NCI-H2227 treated with DMSO at 0.1 percent for 48 hours (cell line): ENCODE measurements at places on chromosomes 11 and 22.

- no peak for DNase-seq
Measured at GRCh38 chr11:3736816-3737215, 60.5 kb downstream of the NUP98 start.

DNA sequence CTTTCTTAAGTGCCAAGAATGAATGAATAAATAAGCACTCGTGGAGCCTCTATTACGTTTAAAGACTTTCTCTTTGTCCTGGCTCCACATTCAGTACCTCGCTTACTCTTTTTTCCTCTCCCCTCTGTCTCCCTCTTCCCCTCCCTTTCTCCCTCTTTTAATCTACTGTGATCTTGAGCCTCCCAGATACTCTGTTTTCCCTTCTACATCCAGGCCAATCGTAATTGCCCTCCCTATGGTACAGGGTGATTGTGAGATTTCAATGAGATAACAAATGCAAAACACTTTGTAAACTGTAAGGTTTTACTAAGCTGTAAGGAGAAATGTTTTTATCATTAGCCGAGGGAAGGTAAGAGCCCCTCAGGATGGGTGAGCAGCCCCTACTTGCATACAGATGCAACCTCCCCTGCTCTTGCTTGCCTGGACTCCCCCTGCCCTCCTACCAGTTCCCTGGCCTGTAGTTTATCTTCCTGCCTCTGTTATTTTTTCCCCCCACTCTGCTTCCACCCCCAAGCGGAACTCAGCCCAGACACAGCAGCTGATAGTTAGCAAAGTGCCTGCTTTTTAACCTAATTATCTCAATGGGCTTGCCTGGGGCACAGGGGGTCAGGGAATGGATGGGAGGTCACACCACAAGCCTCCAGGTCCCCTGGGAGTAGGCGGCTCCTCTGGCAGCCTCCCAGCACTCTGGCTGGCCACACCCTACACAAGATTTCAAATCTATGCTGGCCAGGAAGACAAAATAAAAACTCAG, 76.9 kb upstream of the CADM1 start:
- DNase-seq, result peak; percentile 10

DNA sequence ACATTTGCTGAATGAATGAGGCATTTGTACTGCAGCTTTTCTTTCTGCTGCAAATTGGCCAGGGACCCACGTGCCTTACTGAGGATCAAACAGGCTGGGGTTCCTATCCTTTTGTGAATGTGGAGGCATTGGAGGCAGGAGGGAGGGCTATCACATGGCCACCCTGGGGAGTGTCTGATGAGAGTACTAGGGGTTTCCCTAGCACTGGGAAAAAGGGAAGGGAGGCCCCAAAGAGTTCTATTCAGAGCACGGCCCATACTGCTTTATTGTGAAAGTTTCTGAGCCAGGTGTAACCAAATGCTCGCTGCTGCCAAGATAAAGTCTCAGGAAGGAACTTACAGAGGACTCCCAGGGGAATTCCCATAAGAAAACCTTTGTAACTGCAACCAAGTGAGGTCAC, 78.4 kb upstream of the ANO1 start:
- DNase-seq, result no peak

GRCh38 chr11:110454609-110455008, 24.9 kb downstream of the FDX1 start:
- no peak for DNase-seq

GRCh38 chr11:121535129-121535796, 82.5 kb upstream of the SORL1-AS1 start:
- no peak for DNase-seq

GRCh38 chr11:111298413-111299100, at the start of gene POU2AF3:
POU2AF3 (plus strand) TSS chr11:111298546; CDS start chr11:111298582, 36 bp downstream.
- DNase-seq, result no peak

DNA sequence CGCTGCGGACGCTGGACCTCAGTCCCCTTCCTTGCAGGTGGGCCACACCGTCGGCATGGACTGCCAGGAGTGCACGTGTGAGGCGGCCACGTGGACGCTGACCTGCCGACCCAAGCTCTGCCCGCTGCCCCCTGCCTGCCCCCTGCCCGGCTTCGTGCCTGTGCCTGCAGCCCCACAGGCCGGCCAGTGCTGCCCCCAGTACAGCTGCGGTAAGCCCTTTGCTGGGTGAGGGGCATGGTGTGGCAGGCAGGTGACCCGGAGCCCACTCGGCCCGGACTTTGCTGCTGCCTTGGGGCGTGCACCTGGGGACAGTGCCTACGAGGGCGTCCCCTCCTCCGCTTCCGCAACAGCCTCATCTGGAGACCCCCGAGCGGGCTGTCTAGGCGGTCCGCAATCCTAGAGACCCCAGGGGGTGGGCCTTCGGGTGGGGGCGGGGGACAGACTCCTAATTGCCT, 25.4 kb upstream of the MUC5B start:
- DNase-seq, result no peak

- DNase-seq, result no peak
Measured at GRCh38 chr11:23509023-23509422, 648.7 kb upstream of the CCDC179 start.

GRCh38 chr22:47198801-47199251, 436.4 kb downstream of the TBC1D22A start:
- DNase-seq, result no peak

DNA sequence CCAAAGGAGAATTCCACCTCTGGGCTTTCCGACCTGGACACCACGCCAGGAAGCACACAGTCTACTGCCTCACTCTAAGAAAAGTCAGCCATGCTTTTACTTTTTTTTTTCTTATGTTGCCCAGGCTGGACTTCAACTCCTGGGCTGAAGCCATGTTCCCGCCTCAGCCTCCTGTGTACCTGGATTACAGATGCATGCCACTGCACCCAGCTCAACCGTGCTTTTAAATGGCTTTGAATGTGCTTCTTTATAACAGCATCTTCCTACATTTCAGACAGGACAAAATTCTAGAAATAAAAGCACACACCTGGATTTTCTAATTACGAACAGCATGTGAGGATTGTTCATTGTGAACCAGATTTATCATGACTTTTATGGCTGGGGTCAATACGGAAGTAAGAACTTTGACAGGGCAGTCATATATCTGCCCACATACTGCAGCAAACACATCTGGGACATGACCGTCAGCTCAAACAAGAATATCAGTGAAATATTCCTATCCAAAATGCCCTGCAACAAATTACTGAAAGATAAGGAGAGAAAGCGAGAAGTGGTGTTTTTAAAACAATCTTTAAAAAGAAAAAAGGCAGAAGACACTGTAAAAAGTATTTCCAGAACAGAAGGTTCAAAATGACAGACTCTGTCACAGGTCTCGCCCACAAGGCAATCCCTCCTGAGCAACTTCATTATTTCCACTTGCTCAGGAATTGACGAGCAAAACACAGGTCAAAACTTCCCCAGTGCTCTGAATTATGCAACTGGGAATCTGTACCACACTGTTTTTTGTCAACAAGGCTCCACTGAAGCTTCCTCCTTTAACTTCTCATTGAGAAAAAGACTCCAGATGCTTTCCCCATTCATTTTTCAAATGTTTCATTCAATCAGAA, 42.1 kb downstream of the PACSIN2 start:
- DNase-seq, result no peak

DNA sequence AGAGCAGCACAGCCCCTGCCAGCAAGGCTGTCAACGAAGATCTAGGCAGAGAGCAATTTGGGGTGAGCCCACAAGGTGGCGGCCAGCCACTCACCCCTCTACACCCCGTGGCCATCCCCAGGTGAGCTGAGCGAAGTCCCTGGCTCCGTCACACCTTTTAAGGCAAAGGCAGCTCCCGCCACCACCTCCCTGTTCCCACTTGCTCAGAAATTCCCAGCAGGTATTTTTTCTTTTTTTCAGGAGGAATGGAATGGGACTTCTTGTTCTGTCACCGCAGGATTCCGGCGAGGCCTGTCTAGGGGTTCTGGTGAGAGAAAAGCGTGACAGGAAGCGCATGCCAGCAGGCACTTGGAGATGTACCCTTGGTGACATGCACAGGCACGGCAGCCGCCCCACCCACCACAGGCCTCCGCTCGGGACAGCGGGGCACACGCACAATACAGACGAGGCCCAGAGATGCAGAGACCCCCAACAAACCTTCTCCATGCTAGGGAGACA, 10.0 kb downstream of the RPL3 start:
- no peak for DNase-seq

DNA sequence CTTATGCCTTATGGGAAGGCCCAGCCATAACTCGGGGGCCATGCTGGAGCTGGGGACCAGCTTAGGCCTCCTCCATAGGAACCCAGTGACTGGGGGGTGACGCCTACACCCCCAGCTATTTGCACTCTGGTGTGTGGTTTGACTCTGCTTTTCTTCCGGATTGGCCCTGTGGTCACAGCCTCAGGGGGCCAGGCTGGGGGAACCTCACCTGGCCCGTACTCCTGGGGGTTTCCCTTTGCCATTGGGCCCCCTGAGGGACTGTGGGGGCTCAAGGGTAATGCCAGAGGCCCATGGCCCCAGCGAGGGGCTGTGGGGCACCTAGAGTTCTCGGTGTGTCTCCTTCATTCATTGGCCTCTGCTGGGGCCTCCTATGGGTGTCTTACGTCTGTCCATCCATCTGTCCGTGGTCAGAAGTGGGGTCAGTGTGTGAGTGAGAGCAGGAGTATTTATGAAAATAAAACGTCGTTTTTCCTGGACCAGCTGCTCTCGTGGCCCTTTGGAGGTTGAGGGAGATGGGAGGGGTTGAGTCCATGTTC, 6.3 kb upstream of the SH3BP1 start:
- DNase-seq, result no peak

DNA sequence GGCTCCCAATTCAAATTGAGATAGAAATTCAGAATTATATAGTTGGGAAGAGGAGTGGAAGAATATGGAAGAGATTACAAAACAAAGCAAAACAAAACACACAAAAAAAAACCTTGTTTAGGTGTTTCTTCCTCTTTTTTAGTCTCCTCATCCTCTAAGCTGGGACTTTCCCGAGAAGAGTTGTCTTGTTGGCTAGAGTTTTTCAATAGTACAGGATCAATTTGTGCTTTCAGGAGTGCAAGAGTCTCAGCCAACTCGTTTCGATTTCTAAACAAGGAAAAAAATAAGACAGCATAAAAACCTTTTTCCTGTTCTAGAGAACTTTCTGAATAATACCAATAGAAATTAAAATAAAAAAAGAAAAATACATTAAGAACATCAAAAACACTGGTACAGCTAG, 87.8 kb upstream of the CLNS1A start:
- no peak for DNase-seq

DNA sequence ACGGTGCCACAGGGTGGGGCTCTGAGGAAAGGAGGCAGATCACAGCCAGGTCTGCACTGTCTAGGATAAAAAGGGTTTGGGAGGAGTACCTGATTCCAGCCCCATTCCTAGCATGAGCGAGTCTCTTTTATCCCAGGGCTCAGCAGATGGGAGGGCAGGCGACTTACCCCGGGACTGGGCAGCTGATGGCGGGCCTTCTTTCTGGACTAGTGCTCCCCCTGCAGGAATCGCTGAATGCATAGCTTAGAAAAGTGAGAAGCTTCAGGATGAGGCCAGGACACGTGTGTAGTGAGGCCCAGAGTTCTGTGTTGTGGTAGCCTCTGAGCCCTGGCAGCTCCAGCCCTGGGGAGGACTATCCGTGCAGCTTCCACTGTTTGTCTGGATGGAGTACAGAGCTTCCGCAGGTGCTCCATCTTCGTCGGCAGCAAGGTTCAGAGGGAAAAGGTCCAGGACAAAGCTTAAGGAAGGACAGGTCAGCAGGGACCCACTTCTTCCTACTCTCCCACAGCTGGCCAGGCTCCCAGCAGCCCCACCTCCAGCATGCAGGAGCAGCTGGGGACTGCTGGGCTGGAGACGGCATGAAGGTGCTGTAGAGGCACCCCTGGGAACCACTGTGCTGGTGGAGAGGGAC, 30.4 kb downstream of the COMMD9 start:
- DNase-seq, result no peak

DNA sequence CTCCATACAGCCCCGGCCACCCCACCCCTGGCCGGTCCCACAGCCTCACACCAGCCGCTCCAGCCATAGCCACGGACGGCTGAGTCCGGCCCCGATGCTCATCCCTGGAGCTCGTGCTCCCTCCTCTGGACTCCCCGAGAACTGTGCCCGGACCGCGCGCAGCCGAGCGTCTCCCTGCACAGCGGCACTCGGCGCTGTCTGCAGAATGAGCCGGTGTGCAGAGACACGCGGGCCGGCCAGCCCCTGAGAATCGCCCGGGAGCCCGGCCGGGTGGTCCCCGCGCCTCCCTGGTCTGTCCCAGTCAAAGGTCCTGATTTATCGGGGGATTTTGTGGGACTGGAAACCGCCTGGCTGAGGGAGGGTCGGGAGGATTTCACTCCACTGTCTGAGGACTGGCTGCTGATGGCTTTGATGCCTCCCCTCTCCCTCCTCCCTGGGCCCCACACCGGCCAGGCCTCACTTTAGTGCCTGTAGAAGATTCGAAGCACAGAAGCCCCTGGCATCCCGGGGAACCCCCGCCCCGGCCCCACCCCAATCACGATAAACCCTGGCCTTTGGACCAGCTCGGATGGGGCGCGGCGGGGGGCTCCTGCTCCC, 102.7 kb downstream of the BRD1 start:
- DNase-seq, result peak; percentile 35

- DNase-seq, result no peak
Measured at GRCh38 chr11:119970555-119971304, 167.2 kb downstream of the TRIM29 start.

DNA sequence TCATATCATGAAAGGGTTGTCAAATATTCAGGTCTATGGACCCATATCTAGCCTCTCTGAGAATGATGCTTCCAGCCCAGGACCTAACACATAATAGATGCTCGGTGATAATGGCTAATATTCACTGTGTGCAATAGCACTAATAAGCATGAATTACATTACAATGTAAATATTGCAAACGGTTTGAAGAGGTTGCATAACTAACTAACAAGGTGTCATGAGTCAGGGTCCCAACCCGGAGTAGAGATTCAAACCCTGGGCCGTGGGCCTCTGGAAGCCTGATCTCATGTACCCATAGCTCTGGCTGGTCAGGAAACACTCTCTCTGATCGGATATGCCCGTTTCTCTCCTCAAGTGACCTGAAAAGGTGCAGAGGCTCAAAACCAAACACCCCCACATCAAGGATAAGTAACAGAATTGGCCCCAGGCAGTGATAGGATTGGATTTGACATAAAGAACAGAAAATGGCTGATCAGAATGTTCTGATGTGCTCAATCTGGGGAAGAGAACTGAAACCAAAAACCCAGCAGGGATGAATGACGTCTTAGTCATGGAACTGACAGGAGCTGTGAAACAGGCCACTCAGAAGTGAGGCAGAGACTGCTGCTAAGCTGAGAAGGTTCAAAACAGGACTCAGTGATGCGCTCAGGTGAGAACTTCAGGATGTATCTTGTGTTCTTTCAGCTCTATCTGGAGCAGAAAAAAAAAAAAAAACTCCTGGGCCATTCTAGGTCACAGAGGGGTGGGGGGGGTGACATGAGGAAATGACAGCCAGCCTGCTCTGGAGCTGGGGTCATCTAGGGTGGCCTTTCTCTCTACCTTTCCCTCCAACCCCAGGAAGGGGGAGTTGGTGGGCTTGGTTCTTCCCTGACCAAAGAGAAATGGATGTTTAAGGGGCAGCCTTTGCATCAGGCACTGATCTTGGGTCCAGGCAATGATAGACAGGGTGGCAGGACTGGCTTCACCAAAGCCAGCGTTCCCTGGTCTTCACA, 6.6 kb upstream of the KCTD17 start:
- no peak for DNase-seq

DNA sequence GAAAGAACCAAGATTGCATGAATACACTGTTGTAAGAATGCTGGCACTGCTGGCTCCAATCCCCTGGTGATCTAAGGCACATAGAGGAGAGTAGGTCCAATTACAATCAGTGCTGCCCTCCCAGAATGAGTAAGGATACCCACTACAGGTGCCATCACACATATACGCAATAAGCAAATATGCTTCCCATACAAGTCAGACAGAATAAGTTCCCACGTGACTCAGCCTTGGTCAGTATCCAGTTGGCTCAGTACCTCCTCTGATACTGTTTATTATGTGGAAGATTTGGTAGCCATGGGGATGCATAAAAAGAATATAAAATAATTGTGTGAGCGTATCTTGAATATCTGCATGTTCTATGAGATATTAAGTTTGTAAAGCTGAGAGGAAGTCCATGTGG, 8.9 kb upstream of the OR2D3 start:
- no peak for DNase-seq
